ENCODE measurements at places on chromosomes 7 and 10.

- H3K36me3 ChIP-seq, result no peaks in the 10 kb centered on the region
- no peak for DNase-seq
- H3K27ac ChIP-seq, result no peak overlapping the region
Observed at GRCh38 chr7:96026010-96026409, 253.7 kb downstream of the DYNC1I1 start.

GRCh38 chr10:110396284-110396651 is 91.5 kb upstream of the SMNDC1 start:
- no peaks in the 10 kb centered on the region for H3K36me3 ChIP-seq
- H3K4me1 ChIP-seq, result no peaks in the 10 kb centered on the region
- no peak overlapping the region for H3K4me3 ChIP-seq
- no peaks in the 10 kb centered on the region for H3K27me3 ChIP-seq
- DNase-seq, result no peak

- H3K27me3 ChIP-seq, result no peaks in the 10 kb centered on the region
- DNase-seq, result no peak
- H3K4me3 ChIP-seq, result no peak overlapping the region
- H3K27ac ChIP-seq, result no peak overlapping the region
- no peaks in the 10 kb centered on the region for H3K4me1 ChIP-seq
Observed at GRCh38 chr7:42189535-42189934, 47.5 kb downstream of the GLI3 start.

GRCh38 chr7:72435366-72435765 is 23.2 kb upstream of the CALN1 start:
- DNase-seq, result peak; percentile 58
- no peaks in the 10 kb centered on the region for H3K27me3 ChIP-seq
- no peaks in the 10 kb centered on the region for H3K36me3 ChIP-seq
- no peaks in the 10 kb centered on the region for H3K4me1 ChIP-seq
- H3K27ac ChIP-seq, result no peak overlapping the region

- no peak overlapping the region for H3K27ac ChIP-seq
- no peak overlapping the region for H3K4me3 ChIP-seq
- H3K4me1 ChIP-seq, result no peaks in the 10 kb centered on the region
- no peaks in the 10 kb centered on the region for H3K36me3 ChIP-seq
- DNase-seq, result no peak
- no peaks in the 10 kb centered on the region for H3K27me3 ChIP-seq
Observed at GRCh38 chr7:47521816-47522561, 59.9 kb downstream of the TNS3 start.

- no peaks in the 10 kb centered on the region for H3K27me3 ChIP-seq
- no peak for DNase-seq
- H3K4me1 ChIP-seq, result no peaks in the 10 kb centered on the region
- no peaks in the 10 kb centered on the region for H3K36me3 ChIP-seq
Observed at GRCh38 chr10:9860045-9860444, 1157.6 kb upstream of the CELF2 start.

- H3K36me3 ChIP-seq, result no peaks in the 10 kb centered on the region
- H3K27me3 ChIP-seq, result no peaks in the 10 kb centered on the region
- H3K4me3 ChIP-seq, result peak overlapping the region; percentile 27
- H3K4me1 ChIP-seq, result peaks cover 12% of the 10 kb centered on the region
- peak overlapping the region; percentile 53 for H3K27ac ChIP-seq
- DNase-seq, result no peak
Observed at GRCh38 chr10:4671451-4672145, 154.4 kb upstream of the AKR1E2 start.

GRCh38 chr7:20197837-20198236 is 19.3 kb downstream of the MACC1 start:
- no peaks in the 10 kb centered on the region for H3K36me3 ChIP-seq
- H3K4me1 ChIP-seq, result no peaks in the 10 kb centered on the region
- DNase-seq, result no peak
- H3K27ac ChIP-seq, result no peak overlapping the region
- no peaks in the 10 kb centered on the region for H3K27me3 ChIP-seq
- no peak overlapping the region for H3K4me3 ChIP-seq

GRCh38 chr10:131442271-131442670 is 130.8 kb upstream of the TCERG1L start:
- no peak overlapping the region for H3K4me3 ChIP-seq
- H3K4me1 ChIP-seq, result no peaks in the 10 kb centered on the region
- no peaks in the 10 kb centered on the region for H3K36me3 ChIP-seq
- no peak overlapping the region for H3K27ac ChIP-seq
- no peak for DNase-seq

- no peaks in the 10 kb centered on the region for H3K36me3 ChIP-seq
- peaks cover 10% of the 10 kb centered on the region for H3K4me1 ChIP-seq
- no peak overlapping the region for H3K27ac ChIP-seq
- no peak for DNase-seq
Observed at GRCh38 chr7:94650147-94651051, 5.5 kb downstream of the SGCE start.

DNA sequence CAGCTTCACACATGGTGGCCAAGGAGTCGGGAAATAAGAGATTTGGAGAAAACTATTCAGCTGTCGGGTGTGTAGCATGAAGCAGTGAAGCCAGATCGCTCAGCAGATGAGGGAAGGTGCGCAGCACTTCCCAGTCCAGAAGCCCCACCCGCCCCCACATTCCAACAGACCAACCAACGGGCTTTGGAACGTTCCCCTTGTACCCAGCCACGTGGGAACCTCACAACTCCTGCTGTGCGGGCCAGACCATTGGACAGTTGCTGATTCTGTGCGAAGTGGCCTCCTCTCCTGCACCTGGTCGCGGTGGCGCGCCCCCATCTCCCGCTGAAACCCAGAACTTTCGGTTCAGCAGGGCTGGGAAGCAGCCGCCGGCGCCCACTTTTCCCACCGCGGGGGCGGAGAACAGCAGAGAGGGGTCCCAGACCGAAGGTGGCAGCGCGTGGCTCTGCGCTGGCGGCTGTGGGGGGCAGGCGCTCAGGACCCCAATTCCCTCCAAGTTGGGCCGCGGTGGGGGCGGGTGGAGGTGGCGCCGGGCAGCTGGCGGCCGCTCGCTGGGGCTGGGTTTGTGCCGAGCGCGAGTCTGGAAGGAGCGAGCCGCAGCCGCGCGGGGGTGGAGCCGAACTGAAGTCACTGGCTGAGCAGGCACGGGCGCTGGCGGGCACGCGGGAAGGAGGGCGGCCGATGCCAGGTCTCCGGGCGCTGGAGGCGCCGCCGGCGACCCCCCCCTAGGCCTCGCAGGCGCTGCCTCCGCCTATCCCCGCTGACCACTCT is 1301.5 kb upstream of the SORCS1 start:
- no peaks in the 10 kb centered on the region for H3K36me3 ChIP-seq
- DNase-seq, result peak; percentile 56
- peak overlapping the region; percentile 48 for H3K4me3 ChIP-seq
- peaks cover 2% of the 10 kb centered on the region for H3K27me3 ChIP-seq

DNA sequence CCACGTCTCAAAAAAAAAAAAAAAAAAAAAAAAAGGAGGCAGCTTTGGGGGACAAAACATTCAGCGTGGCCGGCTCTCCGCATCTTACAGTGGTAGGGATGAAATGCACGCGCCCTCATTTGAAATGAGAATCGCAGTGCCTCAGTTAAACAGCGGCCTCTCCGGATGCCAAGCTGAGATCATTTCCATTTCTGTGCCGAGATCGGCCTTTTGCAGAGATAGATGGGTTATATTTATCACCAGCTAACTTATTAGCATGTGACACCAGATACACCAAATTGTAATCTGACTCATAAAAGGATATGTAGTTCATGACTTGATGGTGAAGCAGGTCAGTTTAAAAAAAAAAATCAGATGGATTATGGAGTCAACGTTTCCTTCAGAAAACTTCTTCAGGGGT is 138.7 kb downstream of the CUX1 start:
- peaks cover 66% of the 10 kb centered on the region for H3K4me1 ChIP-seq
- H3K27ac ChIP-seq, result peak overlapping the region; percentile 92
- no peak for DNase-seq
- no peak overlapping the region for H3K4me3 ChIP-seq
- no peaks in the 10 kb centered on the region for H3K27me3 ChIP-seq

DNA sequence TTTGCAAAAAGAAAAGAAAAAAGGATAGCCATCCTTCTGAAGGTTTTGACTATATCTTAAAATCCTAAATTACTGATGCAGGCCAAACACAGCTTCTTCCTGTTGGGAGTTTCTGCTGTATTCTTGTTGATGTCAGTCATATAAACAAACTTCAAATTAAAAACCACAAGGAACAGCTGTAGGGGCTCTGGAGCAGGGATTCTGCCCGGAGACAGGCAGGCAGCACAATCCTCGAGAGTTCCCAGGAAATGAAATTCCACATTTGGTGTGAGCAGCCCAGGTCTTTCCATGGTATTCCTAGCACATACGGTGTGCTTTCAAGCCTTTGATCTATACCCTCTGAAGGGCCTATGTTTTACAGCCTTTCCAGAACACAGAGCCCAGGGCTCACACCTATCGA is 43.2 kb downstream of the INSYN2A start:
- no peaks in the 10 kb centered on the region for H3K4me1 ChIP-seq
- H3K36me3 ChIP-seq, result no peaks in the 10 kb centered on the region
- H3K27ac ChIP-seq, result no peak overlapping the region
- no peak for DNase-seq
- H3K27me3 ChIP-seq, result no peaks in the 10 kb centered on the region

GRCh38 chr10:70500368-70500767 is 21.8 kb downstream of the PALD1 start:
- no peak for DNase-seq
- H3K27ac ChIP-seq, result no peak overlapping the region
- no peak overlapping the region for H3K4me3 ChIP-seq
- H3K36me3 ChIP-seq, result no peaks in the 10 kb centered on the region
- no peaks in the 10 kb centered on the region for H3K27me3 ChIP-seq
- H3K4me1 ChIP-seq, result peaks cover 15% of the 10 kb centered on the region

DNA sequence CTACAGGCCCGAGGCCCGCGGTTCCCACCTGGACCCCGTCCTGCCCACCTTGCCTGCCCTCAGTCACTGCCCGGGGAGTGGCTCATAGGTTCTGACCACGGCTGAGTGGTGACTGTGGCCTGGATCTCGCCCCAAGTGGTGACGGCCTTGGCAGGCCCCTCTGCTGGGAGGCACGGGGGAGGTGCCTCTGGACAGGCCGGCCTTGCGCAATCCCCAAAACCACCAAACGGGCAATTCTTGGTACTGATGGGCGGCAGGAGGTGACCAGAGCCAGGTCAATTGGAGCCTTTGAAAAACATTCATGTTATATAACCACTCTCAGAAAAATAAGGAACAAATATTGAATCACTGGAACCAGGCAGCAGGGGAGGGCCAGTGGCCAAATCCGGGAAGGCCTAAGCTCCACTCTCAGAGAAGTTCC is 83.4 kb downstream of the PRKAG2 start:
- H3K4me3 ChIP-seq, result no peak overlapping the region
- no peaks in the 10 kb centered on the region for H3K36me3 ChIP-seq
- peaks cover 33% of the 10 kb centered on the region for H3K4me1 ChIP-seq
- H3K27ac ChIP-seq, result no peak overlapping the region
- H3K27me3 ChIP-seq, result no peaks in the 10 kb centered on the region
- DNase-seq, result peak; percentile 87
